ENCODE measurements at places on chromosomes 5 and 9.
A peak's percentile ranks its signal among the peaks of the same experiment; 100 is the strongest.

- no peak for DNase-seq
These were observed 3.2 kb upstream of the P4HA2 start for GRCh38 chr5:132230871-132231270.

DNA sequence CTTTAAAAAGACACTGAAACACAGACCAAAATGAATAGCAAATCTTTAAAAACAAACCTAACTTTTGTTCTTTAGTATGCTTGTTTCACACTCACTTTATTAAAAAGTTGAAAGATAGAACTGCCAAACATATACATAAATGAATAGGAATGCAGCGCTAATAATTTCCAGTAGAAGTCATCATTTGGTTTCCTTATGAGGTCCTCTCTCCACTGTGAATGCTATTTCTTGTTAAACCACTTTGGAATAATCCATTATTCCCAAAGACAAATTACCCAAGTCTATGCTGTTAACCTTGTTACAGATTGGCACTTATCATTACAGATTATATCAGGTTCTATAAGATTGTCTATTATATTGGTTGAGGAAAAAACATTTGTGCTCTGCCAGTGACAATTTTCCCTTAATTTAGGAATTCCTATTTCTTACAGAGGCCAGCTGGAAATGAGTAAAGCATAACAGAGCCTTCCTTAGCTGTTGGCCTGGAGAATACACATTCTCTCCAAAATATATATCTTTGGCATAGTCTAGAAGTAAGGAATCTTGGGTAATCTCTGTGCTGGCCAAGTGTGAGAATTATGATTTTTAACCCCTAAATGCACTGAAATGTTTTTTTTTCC is 29.3 kb upstream of the MINAR2 start:
- no peak for DNase-seq

DNA sequence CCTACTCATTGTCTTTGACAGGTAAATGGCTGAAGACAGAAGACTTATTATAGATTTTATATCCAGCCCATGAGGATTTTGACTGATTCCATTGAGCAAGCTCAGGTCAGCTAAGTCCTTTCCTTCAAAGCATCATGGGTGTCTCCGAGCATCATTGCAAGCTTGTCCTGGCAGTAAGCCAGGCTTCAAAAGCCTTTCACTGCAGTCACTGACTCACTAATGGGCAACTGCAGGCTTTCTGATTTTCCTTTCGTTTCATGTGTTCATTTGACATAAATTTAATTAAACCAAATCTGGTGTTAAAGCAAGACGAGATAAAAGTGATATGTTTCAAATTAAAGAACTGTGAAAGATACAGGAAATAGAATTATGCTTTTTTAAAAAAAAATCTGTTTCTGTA is 426.2 kb downstream of the ANXA1 start:
- no peak for DNase-seq

- no peak for DNase-seq
These were observed 8.9 kb upstream of the NKX2-5 start for GRCh38 chr5:173243831-173244305.

DNA sequence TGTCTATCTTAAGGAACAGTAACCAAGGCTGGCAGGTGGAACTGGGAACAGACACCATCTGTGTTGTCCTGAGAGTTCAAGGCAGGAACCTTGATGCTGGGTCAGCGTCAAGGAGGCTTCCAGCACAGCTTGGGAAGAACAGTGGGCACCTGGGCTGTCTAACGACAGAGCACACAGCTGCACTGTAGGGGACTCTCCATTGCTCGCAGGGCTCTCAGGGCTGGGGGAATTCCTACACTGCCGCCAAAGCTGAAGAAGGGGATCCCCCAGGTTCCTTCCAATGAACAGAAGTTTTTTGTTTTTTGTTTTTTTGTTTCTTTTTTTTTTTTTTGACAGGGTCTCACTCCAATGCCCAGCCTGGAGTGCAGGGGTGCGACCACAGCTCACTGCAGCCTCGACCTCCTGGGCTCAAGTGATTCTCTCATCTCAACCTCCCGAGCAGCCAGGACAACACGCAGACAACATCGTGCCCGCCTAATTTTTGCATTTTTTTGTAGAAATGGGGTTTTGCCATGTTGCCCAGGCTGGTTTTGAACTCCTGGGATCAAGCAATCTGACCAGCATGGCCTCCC is 81.9 kb downstream of the PTPN3 start:
- no peak for DNase-seq

- peak; percentile 16 for DNase-seq
These were observed 58.7 kb downstream of the NXNL2 start for GRCh38 chr9:88593537-88594185.

DNA sequence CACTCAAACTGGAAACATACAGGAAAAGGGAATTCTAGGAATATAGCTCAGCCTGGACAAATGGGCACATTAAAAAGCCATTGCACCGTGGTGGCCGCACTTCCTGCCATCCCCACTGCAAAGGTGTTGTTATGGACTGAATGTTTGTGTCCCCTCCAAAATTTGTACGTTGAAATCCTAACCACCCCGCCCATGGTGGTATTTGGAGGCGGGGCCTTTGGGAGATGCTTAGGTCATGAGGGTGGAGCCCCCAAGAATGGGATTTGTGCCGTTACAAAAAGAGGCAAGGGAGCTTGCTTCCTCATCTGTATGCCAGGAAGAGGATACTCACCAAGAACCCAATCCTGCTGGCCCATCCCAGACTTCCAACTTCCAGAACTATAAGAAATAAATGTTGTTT is 1.1 kb upstream of the CMBL start:
- DNase-seq: no peak

Data from stimulated activated CD8-positive, alpha-beta memory T cell treated with anti-CD3 and anti-CD28 coated beads, Interleukin-4, amount 100 ng/mL, for 1 hour (primary cell).